Stimulated activated CD8-positive, alpha-beta memory T cell treated with anti-CD3 and anti-CD28 coated beads, Interleukin-12 subunit alpha, Interleukin-12 subunit beta, amount 100 ng/mL, for 1 hour (primary cell): ENCODE measurements at places on chromosomes 5 and 9.

- no peak for DNase-seq
Measured at GRCh38 chr5:28512648-28513047, 1474.3 kb upstream of the CDH9 start.

DNA sequence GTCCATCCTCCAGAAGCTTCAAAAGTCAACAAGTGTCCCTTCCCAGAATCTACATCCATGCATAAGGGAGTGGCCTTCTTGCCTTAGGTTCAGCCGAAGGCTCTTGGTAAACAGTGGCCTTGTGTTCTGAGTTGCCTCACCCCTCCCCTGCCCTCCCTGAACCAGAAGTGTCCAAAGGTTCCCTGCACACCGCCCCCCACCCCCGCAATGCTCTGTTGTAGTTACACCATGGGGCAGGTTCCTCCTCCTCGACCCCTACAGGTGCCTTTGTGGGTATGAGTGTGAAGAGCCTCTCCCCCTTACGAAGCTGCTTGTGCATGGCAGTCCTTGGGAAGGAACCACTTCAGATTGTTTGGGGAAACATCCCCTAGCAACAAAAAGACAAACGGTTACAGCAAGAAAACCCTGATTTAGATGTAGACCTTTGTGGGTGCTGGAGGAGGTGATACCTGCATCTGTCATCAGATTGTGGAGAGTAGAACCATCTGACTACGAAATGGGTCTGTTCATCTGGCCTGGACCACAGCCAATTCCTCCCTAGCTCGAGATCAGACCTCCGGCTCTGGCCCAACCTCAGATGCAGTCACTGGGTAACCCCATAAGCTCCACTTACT lies 7.1 kb downstream of the SPACA9 start:
- DNase-seq: no peak

GRCh38 chr5:18323891-18324290 lies 689.6 kb downstream of the TAF11L14 start:
- DNase-seq: no peak

GRCh38 chr5:1007221-1007680 lies 1.4 kb upstream of the NKD2 start:
- no peak for DNase-seq

DNA sequence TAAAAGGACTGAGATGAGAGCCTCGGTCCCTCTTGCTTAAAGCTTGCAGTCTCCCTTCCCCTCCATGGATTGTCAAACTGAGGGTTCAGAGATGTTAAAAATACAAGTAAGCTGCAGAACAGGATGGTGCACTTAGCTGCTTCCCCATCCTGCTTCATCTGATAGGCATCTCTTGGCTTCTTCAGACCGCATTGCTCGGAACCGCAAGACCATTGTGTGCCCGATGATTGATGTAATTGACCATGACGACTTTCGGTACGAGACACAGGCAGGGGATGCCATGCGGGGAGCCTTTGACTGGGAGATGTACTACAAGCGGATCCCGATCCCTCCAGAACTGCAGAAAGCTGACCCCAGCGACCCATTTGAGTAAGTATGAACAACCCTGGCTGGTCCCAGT lies 65.5 kb upstream of the SAP30L start:
- no peak for DNase-seq

DNA sequence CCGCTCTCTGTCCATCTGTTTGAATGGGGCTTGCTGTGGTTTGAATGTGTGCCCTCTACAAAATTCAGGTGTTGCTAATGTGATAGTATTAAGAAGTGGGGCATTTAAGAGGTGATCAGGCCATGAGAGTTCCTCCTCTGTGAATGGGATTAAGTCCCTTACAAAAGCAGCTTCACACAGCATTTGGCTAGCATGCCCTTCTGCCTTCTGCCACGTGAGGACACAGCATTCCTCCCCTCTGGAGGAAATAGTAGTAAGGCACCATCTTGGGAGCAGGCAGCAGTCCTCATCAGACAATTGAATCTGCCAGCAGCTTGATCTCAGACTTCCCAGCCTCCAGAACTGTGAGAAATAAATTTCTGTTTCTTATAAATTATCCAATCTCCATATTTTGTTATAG lies 540.2 kb downstream of the CSNK1G3 start:
- DNase-seq: no peak

GRCh38 chr5:73437777-73438644 lies 10.6 kb downstream of the FOXD1 start:
- DNase-seq: no peak
